ENCODE measurements at places on chromosomes 13 and 19.
A peak's percentile ranks its signal among the peaks of the same experiment; 100 is the strongest.

DNA sequence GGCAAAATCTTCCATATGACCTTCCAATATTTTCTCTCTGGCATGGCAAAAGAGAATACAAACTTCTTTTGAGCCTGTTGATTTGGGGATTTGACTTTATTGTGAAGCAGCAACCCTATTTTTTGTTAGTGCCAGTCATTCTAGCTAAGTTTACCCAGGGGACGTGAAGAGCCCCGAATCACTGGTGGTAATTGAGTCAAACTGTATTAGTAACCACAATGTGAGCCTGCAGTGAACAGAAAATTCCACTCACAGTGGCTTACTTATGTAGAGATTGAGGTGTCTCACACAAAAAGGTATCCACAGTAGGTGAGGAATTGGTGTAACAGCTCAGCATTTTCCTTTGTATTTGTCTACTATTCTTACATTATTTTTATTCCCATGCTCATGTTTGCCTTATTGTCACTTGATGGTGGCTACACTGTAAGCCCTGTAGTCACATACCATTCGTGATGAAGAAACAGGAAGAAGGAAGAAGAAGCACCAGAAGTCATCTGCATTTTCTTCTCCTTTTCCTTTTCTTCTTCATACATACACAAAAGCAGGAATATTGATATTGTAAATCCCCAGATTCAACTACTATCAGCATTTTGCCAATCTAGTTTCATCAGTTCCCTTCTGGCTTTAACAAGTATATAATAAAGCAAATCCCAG, 33.3 kb upstream of the MYCBP2 start:
- no peak for DNase-seq

DNA sequence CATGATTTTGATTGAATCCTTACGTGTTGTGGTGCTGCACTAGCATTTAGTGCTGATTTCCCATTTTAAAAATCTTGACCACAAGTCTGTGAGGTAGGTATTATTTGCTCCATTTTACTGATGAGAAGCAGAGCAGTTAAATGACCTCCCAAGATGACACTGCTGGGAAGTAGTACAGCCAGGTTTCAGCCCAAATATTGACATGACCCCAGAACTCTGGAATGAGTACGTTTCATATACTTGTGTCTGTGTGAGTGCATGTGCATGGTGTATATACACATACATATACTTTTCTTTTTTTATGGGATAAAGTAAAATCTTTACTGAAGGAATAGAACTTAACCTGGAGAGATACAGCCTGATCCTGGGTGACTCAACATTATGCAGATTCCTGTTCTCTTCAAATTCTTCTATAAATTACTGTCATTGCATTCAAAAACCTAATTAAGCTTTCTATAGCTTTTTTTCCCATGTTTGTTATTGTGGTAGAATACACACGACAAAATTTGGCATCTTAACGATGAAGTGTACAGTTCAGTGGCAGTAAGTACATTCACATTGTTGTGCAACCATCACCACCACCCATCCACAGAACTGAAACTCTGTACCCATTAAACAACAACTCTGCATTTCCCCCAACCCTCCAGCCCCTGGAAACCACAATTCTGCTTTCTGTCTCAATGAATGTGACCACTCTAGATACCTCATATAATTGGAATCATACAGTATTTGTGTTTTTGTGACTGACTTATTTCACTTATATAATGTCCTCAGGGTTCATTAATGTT, 311.9 kb downstream of the MTUS2 start:
- DNase-seq: no peak

DNA sequence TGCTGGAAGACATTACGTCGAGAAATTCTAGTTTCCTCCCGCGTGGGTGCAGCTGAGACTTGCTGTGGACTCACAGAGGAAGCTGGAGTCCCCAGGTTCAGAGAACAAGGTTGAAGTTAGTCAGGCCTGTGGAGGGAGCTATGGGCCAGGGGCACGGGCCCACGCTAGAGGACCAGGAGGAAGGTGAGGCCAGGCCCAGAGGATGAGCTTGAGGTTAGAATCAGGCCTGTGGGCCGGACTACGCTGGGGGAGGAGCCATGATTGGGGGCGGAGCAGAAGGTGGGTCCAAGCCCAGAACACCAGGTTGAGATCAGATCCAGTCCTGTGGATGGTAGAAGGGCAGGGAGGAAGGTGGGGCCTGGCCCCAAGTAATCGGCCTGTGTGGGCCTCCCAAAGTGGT, 32.6 kb downstream of the ZNF846 start:
- DNase-seq: no peak

GRCh38 chr19:27718234-27718633, 1494.7 kb downstream of the UQCRFS1 start:
- DNase-seq: no peak

- no peak for DNase-seq
Measured at GRCh38 chr19:5036698-5037563, 68.0 kb downstream of the KDM4B start.

DNA sequence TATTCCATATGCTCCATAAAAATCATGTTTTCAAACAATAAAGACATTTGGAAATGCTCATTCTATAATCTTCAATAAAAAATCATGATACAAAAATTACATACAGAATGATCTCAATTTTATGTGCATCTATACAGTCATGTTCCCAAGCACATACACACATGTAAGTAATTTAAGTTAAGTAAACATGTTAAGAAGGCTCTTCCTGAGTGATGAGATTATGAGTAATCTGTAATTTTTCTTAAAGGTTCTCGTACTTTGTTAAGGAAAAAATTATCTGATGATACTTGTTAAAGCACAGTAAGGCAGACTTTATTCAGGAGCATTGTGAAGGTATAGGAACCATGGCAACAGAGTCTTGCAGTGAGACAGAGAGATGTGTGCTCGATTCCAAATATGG, 30.0 kb upstream of the DLEU7 start:
- no peak for DNase-seq

- peak; percentile 79 for DNase-seq
Measured at GRCh38 chr13:99496184-99497142, 4.8 kb upstream of the TM9SF2 start.

GRCh38 chr19:13437919-13438618, 68.2 kb downstream of the CACNA1A start:
- DNase-seq: no peak

DNA sequence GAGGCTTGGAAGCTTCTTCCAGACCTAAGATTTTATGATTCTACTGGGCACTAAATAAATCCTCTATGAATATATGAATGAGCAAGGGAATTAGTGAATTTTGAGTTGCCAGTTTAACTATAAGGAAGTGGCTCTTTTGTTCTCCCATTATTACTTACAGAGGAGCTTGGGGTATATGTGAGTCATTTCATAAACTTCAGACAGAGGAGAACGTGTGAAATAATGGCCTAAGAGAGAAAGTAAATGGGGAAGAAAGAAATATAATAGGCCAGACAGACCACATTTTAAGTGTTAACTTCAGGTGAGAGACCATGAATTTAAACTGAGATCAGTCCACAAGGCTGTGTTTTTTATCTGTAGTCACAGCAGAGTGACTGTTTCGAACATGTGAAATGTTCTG, 570.9 kb downstream of the GPC6 start:
- DNase-seq: no peak

DNA sequence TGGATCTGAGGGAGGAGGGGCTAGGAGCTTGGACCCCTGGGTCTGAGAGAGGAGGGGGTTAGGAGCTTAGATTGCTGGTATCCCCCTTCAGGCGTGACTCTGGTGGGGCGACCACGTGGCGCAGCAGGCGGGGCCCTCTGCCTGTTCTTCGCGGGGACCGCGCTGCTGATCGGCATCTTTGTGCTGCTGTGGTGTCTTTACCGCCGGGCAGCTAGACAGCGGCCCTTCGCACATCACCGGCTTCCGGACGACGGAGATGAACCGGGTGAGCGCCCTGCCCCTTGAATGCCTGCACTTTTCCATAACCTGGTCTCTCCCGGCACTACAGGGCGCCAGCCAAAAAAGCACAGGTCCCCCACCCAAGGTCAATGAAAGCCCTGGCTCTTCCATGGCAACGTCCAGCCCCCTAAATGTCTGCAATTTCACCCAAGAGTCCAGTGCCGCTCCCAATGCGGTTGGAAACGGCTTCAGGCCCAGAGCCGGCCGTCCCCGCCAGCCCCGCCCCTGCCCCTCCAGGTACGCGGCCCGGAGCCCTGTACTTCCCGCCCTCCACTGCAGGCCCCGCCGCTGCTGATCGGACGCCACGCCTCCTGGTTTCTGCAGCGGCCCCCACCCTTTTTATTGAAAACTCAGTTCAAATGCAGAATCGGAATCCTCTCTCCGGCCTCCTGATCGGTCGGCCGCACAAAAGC, 2.8 kb downstream of the GFY start:
- DNase-seq: peak; percentile 24

Measured in CD4-positive, alpha-beta T cell treated with Interleukin-1 beta for 1 hour (primary cell).